ENCODE measurements at places on chromosomes 7 and 10. TPM values are rescaled to one million over a fixed set of nuclear protein-coding genes. Genes with fewer than 3 reads are reported as not detected.
A peak's percentile ranks its signal among the peaks of the same experiment; 100 is the strongest.

LRRD1 gene
- total RNA-seq, result not detected

DNA sequence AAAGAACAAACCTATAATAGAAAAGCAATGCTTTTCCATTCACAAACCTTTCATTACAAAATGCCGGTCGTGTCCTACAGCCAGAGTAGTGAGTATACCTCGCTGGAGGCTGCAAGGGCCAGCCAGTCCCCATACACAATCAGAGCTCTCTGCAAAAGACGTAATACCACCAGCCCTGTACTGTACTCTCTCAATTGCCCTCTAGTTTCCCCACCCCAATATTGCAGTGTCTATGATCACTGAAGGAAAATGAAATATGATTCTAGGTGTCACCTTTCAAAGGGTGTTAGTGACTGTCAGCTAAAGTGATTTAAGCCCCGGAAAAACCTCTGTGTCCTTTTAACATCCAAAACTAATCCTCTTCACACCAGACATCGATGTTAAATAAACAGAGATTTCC lies 24.8 kb downstream of the PLXNA4 start:
- no peak for DNase-seq

DNA sequence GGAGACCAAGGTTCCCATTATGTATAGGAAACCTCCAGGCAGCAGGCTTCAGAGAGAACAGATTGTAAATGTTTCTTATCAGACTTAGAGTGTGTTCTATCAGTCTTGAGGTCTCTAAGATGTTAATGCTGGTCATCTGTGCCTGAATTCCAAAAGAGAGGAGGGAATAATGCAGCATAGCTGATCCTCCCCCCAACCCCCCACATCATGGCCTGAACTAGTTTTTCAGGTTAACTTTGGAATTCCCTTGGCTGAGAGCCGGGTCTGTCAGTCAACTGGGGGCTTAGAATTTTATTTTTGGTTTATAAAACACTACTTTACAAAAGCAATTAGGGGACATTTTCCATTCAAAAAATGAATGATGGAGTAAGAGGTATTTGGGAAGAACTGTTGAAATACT lies 184.3 kb downstream of the NEBL start:
- DNase-seq, result no peak

DNA sequence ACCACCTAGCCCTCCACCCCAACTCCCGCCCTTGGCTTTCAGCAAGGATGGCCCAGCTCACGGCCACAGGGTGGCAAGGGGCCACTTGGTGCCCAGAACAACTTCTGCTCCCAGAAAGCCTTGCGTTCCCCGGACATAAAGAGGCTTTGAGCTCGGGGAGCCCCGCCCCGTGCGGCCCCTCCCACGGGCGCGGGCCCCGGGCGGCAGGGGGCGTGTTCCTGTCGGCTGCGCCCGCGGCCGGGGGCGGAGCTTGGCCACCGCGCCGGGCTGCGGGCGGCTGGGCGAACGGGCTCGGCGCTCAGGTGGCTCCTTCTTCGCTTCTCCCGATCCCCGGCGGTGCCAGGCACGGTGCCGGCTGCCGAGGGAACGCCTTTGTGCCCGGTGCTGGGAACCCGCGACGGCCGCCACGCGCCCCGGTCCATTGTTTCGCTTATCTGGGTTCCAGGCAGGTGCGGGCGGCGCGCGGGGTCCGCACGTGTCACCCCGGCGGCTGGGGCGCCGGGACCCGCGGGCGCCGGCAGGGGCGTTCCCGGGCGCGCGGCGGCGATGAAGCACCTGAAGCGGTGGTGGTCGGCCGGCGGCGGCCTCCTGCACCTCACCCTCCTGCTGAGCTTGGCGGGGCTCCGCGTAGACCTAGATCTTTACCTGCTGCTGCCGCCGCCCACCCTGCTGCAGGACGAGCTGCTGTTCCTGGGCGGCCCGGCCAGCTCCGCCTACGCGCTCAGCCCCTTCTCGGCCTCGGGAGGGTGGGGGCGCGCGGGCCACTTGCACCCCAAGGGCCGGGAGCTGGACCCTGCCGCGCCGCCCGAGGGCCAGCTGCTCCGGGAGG lies at the start of gene NFE2L3:
TSS of gene NFE2L3 (plus strand) at position 246 of the 829 bp plus-strand sequence. CDS start at position 547, 301 bp downstream.
- peak; percentile 87 for DNase-seq

GRCh38 chr10:19332304-19332703 lies 283.7 kb downstream of the MALRD1 start:
- no peak for DNase-seq

GRCh38 chr7:156612930-156613329 lies 27.6 kb upstream of the RNF32 start:
- DNase-seq, result no peak

Measured in neural progenitor cell (in vitro differentiated cells).